ENCODE measurements at places on chromosomes 1 and 21. TPM values are rescaled to one million over a fixed set of nuclear protein-coding genes. Genes with fewer than 3 reads are reported as not detected.
A peak's percentile ranks its signal among the peaks of the same experiment; 100 is the strongest.

Gene MPL
- total RNA-seq, result 0.09 TPM

DNA sequence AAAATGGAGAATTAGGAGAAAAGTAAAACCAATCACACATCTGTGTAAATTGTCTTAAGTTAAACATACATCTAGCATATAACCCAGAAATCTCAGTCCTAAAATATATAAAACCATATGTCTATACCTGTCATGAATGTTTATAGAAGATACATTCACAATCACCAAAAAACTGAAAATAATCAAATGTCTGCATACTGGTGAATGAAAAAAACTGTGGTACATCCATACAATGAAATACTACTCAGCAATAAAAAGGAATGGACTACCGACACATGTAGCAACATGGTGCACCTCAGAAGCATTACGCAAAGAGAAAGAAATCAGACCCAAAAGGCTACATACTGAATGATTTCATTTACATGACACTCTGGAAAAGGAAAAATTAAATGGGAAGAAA, 47.7 kb upstream of the SEC16B start:
- no peak for DNase-seq

DNA sequence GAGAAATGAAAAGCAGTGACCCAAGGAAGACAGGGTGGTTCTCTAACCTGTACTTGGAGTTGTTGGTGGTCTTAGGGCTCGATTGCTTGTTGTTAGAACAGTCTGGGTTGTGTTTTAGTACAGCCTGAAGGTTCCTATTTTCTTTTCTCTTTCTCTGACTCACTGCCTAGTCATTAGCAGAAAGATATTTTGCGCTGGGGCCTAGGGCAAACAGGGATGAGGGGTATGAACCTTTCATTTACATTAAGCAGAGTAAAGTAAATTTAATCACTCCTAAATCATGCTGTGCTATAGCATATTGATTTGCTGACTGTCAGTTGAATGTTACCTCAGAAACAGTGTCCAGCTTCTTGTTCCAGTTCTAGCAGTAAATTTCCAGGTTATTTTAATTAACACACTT, 197.2 kb downstream of the RWDD3 start:
- no peak for DNase-seq

Gene C1orf94
- total RNA-seq, result 0.19 TPM

DNA sequence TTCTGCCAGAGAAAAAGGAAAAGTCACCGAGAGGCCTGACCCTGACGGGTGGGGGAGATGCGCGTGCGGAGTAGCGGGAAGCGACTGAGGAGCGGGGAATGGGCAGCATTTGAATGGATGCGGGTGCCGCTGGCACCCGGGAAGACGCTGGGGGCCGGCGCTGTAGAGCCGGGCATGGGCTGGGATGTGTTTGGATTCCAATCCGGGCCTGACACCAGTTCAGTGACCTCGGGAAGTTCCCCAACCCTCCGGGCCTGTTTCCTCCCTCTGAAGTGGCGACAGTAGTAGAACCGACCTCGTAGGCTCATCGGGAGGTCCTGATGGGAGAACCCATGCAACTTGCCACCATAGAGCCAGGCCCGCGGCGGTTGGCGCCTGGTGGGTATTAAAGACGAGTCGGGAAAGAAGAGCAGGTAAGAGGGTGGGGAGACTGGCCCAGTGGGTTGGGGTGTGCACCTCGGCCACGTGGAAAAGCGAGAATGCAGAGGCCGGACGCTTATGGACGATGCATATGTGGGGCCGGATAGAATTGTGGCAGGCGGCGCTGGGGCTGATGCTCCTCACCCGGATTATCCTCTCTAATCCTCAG, 642 bp upstream of the SLC16A1 start:
- peak; percentile 44 for DNase-seq

DNA sequence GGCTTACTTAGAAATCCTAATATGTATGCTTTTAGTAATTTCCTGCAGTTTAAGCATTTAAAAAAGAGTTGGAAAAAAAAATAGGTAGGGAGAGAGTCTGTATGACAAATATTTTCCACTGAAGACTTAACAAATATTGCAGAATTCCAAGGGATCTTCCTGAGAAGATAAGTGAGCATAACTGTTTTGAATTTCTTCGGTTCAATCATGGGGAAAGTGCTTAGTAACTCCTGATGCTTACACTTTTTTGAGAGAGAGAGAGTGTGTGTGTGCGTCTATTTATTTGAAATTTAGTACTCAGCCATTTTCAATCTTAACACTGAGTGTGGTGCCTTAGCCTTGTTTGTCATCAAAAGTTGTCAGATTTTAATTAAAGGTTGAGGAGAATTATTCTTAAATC, 18.5 kb downstream of the SON start:
- DNase-seq, result no peak

Gene MCOLN2
- total RNA-seq, result 0.59 TPM

DNA sequence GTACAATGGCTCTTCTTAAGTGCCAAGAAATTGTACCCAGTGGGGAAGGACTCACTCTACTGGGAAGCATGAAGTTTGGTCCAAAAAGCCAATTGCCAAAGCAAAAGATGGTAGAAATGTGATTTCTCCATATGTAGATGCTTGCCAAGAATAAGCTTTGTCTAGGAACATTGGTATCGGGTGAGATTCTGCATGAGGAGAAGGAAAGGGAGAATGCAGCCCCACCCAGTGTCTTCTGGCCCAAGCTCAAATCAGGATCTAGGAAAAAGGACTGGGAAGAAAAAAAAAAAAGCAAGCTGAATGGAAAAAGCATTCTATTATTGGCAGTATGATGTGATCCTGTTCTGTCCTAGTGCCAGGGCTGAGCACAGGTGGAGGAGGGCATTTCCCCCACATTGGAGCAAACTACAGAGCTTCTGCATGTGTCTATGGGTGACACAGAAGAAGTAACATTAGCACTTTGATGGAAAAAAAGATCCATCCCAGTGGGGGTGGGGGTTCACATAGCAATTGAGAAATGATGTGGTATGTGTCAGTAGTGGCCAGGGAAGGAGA, 226.6 kb downstream of the KCNH1 start:
- no peak for DNase-seq

Gene LCE1F
- not detected for total RNA-seq

DNA sequence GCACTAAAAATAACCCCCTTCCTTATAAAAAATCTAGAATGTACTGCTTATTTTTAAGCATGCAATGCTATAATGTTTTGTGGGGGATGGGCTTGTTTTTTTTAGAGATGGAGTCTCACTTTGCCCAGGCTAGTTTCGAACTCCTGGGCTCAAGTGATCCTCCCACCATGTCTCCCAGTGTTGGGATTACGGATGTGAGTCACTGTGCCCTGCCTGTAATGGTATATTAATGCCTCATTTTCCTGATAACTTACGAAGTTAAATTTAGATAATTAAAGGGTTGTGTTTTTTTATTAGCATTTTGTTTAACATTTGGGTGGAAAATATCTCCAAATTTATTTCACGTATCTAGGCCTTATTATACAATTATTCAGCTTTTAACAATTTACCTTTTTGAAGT, 6.5 kb downstream of the RNF11 start:
- no peak for DNase-seq

GRCh38 chr1:16205891-16206546, 6.4 kb downstream of the ARHGEF19 start:
- no peak for DNase-seq

Gene CIART
- total RNA-seq, result 25.3 TPM

GRCh38 chr1:200037501-200037900, 10.0 kb downstream of the NR5A2 start:
- no peak for DNase-seq

GRCh38 chr1:156346636-156347035, 8.3 kb downstream of the TSACC start:
- no peak for DNase-seq

Gene C1orf226
- 11.3 TPM for total RNA-seq

DNA sequence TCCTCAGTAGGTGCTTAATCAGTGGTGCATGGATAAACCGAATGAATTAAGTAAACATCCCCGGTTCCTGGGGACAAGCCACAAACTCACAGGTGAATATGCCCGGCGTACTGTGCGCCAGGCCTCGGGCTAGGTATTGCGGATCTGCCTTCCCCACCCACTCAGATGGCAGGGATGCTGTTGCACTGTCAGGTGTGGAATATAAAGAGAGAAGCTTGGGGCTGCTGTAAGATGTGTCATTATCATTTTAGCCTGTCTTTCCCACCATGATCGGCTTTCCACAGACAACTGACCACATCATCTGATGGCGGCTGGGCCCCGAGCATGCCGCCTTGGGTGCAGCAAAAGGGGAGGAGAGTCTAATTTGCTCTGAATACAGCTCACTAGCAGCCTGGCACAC, 45.4 kb upstream of the LRP8 start:
- DNase-seq, result no peak

DNA sequence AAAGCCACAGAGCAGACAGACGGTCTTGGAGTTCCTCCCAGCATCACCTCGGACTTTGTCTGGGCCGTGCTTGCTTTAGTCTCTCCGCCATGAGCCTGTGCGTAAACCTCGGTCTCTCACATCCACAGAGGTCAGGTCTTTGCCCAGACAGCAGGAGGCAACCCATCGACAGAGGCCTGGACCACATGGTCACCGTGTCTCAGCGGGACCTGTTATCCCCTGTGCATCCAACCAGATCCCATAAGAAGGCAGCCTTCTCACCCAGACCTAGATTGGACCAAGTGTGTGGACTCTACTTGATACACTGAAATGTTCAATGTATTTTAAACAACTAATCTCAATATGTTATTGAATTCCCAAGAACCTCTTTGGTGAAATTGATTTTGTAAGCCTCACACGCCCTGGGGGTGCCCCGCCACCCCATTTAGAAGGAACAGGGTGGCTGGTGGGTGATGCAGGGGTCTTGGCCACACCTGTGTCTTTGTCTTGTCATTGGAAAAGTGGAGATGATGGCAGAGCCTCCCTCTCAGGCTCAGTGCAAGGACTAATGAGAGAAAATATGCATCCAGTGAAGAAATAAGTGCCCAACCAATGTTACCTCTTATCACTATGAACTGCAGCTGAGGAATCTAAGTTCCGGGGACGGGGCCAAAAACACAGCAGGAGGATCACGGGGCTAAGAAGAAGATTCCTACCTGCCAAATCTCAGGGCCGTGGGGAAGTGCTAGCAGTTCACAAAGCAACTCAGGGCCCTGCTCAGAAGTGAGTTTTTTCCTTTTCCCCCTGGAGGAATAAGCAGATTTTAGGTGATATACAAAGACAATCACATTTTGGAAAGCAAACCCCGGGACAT, 101.6 kb upstream of the BACE2 start:
- no peak for DNase-seq

Gene TCHHL1
- not detected for total RNA-seq

DNA sequence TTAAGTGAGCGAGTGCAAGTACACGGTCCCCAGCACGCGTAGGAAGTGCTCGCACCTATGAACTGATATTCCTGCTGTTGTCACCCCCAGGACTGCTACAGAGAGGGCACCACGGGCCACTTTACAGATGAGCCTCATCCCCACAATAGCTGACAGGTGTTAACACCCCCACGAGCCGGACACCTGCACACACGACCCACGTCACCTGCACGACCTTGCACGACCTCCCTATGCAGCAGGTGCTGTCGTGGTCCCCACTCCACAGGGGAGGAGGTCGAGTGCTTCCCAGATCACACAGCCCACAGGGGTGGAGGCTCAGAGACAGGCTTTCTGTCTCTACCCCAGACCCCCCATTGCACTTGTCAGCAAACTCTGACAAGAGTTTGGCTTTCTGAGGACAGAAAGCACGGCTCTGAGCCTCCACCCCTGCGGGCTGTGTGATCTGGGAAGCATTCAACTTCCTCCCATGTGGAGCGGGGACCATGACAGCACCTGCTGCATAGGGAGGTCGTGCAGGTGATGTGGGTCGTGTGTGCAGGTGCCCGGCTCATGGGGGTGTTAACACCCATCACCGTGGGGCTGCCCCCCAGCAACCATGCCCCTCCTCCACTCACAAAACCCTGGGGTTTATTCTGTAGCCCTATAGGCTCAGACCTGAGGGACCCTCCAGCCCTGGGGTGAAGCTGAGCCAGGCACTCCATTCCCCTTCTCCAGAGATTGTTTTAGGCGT, 80.8 kb downstream of the MATN1 start:
- DNase-seq, result no peak

- no peak for DNase-seq
Measured at GRCh38 chr1:241847540-241847795, 536 bp upstream of the EXO1 start.

- DNase-seq, result no peak
Measured at GRCh38 chr1:151680391-151680790, 36.2 kb downstream of the CELF3 start.

- no peak for DNase-seq
Measured at GRCh38 chr1:27552911-27553420, 51.0 kb downstream of the AHDC1 start.

GRCh38 chr21:42353623-42354022, 2.8 kb upstream of the TFF2 start:
- no peak for DNase-seq

GRCh38 chr1:98316286-98316905, 345.1 kb upstream of the SNX7 start:
- no peak for DNase-seq

Gene GNAT2
- total RNA-seq, result 0.25 TPM

Gene FCAMR
- total RNA-seq, result not detected

- no peak for DNase-seq
Measured at GRCh38 chr1:198119906-198120305, 36.9 kb upstream of the NEK7 start.

Gene GCSAML
- total RNA-seq, result not detected

- DNase-seq, result no peak
Measured at GRCh38 chr21:35563885-35564451, 496.4 kb downstream of the SETD4 start.

DNA sequence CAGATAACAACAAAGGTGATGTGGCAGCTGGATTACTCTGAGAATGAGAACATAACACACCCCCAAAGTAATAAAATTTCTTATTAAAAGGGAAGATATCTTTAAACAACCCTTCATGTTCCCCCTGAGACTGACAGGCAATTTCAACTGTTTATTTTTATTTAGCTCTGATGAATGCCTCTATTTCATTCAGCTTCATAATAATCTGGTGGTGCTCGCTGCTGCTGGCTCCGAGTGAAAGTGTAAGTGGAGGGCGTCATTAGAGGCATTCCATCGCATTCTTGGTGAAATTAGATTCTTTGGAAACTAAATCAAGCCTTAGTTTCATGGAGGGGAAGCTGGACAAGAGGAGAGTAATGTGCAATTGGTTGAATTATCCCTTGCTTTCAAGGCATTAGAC, 128.9 kb downstream of the GRIK1 start:
- DNase-seq, result peak; percentile 3

Gene PRAMEF5
- not detected for total RNA-seq

DNA sequence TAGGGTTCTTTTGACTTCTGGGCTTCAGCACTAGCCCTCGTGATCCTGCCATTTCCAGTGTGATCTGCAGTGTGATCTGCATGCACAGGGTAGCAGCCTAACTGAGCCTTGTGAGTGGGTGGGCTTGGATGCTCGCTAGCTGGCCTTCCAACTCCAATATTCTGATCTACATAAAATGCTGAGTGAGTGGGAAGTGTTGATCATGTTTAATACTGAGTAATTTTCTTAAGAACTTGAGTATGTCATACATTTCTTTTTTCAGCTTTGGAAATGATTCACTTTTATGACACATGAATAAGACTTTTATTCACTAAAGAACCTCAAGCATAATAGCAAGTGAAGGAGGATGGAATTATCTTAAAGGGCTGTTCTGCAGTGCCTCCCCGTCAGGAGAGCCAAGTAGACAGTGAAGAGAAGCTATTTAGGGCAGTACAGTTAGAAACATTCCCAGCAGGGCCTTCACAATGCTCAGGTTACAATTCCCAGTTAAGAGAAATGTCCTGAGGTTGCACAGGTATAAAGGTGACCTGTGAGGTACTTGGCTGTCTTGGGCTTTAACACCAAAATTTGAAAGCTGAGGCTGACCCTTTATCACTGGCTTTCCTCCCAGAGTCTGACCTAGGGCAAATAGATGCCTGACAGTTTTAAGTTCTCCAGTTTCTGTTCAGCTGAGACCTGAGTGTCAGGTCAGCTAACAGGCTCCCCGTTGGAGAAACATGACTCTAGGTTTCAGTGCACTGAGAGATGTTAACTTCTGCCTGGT, 29.1 kb upstream of the LRRC8C start:
- DNase-seq, result no peak

Gene KIAA1614
- total RNA-seq, result 3.8 TPM

Data from neural progenitor cell (in vitro differentiated cells).